Hypothalamus (tissue), 51 donors: ENCODE measurements at places on chromosomes 1 and 21.

GRCh38 chr21:31879911-31880310 lies 7.1 kb downstream of the HUNK start:
- DNase-seq, result no peak

GRCh38 chr1:202161151-202162046 lies 997 bp upstream of the PTPN7 start:
- DNase-seq, result no peak

DNA sequence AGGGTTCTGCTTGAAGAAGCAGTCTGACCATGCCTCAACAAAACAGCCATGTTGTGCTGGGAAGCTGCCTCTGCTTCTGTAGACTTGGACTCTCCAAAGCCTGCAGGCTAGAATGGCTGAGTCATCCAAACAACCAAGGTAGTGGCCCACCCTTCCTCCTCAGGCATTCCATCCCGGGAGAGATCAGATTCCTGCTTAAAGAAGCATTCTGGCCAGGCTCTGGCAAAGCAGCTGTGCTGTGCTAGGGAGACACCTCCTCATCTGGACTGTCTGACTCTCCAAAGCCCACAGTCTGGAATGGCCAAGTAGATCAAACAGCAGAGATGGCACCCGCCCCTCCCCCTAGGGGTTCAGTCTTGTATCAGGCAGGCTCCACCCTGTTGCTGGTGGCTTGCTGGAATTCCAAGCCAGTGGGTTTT lies 38.3 kb upstream of the F3 start:
- DNase-seq, result no peak

DNA sequence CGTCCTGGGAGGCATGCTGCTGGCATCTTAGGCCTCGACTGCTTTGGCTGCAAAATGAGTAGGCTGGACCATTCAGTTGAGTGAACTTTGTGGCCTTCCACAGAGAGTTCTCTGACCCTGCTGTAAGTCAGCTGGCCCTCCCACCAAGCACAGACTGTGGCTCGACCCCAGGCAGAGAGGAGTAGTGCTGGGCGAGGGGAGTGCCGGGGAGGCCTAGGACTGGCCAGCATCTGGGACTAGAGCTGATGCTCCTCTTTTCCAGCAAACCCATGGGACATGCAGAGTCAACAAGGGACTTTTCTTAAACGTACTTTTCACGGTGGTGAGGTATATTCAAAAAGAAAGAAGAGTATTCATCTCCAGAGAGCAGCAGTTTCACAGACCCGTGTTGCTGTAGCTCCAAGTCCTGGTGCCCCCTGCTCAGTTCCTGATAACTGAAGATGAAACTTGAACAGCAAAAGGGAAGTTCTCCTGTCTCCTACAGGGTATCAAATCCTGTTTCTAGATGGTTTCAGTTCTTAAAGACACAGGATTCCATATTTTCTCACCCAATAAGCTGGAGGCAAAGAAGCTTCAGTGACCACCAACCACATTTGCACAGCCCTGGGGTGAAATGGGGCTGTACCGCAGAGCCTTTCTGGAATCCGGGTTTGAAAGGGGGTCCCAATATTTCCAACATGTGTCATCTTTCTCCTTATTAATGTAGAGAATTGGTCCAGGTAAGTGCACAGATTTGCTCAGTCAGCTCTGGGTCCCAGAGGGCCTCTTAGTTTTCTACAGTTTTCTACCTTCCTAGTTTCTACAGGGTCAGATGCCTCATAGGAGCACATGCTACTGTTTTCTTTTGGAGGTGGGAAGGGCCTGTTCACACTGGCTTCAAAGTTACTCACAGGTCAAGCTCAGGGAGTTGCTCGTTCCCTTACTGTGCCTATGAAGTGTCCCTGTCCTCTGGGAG lies 20.9 kb downstream of the BATF3 start:
- DNase-seq, result no peak

DNA sequence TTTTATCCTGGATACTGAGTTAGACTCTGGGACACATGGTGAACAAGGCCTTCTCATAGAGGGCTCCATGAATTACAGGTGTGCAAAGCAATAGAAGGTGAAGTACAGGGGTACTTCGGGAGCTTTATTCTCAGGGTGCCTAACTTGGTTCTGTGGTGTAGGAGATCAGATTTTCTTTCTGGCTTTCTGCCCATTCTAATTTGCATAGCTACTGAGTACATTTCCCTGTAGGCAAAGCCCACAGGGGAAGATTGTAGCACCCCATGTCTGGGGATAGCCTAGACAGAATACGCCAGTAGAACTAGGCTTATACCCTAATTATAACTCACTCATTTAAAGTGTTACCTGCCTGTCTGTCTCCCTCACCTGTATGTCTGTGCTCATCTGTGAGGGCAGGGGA lies 49.7 kb downstream of the PGM1 start:
- DNase-seq, result no peak

DNA sequence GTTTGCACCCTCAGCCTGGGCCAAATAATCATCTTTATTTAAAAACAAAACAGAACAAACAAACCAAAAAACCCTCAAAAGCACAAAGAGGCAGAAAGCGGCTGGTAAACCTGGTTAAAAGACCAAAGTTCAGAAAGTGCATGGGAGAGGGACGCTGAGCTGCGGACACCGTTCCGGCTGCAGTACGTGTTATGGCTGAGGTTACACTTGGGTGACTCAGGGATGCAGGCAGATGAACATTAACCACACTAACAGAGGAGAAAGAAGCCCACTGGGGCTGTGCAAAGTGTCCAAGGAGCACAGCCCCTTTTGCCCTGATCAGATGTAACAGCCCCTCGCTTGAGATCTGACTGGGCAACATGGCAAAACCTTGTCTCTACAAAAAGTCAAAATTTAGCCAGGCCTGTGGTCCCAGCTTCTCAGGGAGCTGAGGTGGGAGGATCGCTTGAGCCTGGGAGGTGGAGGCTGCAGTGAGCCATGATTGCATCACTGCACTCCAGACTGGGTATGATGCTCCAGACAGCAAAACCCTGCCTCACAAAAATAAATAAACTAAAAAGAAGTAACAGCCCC lies 28.3 kb downstream of the GPR157 start:
- DNase-seq, result no peak

- DNase-seq, result no peak
Observed at GRCh38 chr1:23601135-23601967, 42.0 kb upstream of the ID3 start.

DNA sequence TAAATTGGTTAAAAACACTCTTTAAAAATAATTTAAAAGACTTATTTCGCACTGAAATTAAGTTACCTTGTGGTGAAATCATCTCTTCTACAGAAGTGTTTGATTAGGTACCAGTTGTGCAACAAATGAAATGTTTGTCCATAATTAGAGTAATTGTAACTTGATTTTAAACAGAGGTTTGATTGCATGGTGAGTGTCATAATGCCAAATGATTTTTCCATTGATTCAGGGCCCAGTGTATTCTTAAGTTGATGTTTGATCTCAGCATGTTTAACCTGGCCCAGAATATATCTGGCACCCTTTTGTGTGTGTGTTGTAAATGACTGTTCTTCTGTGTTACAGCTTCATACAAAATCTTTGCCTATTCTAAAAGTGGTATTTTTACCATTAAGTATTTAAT lies 28.5 kb downstream of the LRRC8B start:
- DNase-seq, result no peak

DNA sequence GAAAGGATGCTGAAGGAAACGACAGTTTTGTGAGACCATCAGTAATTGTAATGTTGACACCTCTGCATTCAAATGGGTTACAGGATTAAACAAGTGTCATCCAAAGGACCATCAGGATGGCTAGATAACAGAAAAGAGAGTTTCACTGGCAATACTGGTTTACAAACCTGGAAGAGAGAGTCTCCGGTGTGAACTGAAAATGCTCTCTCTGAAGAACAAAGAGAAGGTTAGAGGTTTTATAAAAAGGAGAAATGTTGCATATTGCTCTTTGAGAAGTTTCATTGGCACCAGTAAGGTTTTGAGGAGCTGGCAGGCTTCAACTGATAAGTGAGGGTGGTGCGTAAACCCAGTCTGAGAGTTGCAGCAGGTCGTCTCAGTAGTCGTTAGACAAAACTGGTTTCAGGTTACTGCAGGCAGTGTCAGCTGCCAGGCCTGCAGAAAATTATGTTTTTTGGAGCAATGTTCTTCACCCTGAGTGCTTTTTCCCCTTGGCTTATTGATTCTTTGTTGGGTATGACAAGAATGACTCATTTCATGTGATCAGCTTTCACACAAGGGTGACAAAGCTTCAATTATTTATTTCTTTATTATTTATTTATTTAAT lies 42.2 kb downstream of the KCNK1 start:
- DNase-seq, result no peak

GRCh38 chr1:65469889-65470340 lies 49.4 kb downstream of the LEPR start:
- DNase-seq, result no peak

GRCh38 chr1:22508329-22508728 lies 55.0 kb upstream of the EPHA8 start:
- DNase-seq, result no peak

GRCh38 chr1:233357595-233358397 lies 30.3 kb downstream of the MAP3K21 start:
- no peak for DNase-seq

- DNase-seq, result no peak
Observed at GRCh38 chr1:245797592-245798348, 643.0 kb downstream of the KIF26B start.

DNA sequence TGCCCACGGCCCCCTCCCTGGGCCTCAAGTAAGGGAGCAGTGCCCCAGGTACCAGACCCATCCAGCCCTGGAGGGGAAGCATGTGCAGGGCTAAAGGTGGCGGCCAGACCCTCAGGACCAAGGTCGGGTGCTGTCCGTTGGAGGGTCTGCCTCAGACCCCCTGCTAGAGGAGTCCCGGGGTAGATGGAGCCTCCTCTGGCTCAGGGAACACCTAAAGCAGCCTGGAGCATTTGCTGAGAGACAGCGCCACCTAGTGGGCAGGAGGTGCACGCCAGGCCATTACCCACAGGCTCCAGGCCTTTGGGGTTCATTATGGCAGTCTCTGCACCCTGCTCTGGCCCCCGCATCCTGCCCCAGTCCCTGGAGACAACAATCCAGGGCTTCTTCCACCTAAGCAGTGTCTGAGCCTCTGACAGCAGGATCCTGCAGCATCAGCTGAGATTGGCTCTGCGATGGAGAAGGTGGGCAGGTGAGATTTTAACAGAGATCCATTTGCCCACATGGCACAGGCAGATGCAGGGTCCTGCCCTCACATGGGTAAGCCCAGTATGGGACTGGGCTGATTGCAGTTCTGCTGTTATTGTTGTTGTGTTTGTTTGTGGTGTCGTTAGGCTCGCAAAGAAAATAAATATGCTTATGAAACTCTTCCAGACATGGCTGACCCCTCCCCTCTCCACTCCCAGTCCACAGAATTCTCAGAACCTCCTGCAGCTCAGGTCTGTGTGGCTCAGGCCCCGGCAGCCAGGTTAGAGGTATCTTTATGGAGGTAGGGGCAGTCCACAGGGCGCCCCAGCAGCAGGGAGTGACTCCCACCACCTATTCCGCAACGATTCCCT lies 42.4 kb downstream of the CTNNBIP1 start:
- peak; percentile 76 for DNase-seq

DNA sequence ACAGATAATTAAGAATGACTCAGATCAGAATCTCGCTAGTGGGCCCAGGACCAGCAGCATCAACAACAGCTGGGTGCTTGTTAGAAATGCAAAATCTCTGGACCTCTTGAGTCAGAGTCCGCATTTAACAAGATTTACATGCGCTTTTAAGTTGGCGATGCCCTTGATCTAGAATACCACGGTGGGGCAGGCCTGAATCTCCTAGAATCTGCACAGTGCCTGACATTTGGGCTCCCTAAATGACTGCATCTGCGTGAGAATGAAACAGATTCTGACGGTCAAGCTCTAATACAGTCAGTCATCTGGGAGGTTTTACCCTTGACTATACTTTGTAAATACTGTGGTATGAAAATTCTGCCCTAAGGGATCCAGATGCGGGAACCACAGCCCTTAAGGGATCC lies 17.2 kb upstream of the RAB29 start:
- DNase-seq, result no peak

GRCh38 chr1:154448331-154448811 lies 43.2 kb downstream of the IL6R start:
- DNase-seq, result no peak

- DNase-seq, result no peak
Observed at GRCh38 chr1:20255666-20256065, 35.0 kb upstream of the VWA5B1 start.

- no peak for DNase-seq
Observed at GRCh38 chr1:159177272-159177907, 6.0 kb downstream of the CADM3 start.

DNA sequence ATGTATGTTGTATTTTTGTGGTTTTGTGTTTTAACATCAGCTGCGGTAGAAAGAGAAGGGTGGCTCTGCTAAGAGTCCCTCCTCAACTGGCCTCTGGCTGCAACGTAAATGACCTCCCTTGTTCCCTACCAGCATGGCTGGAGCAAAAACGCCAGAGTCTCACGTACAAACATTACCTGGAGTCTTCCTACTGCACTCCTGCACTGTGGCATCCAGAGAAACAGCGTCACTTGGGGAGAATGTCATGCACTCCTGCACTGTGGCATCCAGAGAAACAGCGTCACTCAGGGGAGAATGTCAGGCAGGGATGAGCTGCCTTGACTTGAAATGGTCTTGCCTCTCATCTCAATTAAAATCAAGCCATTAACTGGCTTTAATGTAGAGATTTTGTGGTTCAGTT lies 314.2 kb downstream of the KIF26B start:
- no peak for DNase-seq

DNA sequence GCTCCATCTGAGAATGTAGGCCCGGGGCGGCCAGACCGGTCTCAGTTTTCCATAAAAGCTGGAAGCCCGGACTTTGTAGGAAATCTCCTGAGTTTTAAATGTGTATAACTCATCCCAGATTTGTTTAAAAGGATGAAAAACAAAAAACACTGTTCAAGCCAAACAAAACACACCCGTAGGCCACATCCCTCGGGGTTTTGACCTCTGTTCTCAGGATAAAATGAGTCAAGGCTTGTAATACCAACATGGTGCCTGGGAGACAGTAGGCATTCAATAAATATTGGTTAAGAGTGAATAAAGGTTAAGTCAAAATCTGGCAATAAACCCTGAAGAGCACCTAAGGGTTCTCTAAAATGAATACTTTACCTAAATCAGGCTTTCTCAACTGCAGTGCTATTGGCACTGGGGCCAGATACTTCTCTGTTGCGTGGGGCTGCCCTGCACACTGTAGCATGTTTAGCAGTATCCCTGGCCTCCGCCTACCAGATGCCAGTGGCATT lies 55.0 kb downstream of the KAZN start:
- no peak for DNase-seq
